ENCODE measurements at places on chromosomes 3 and 15.

- no peak for DNase-seq
Observed at GRCh38 chr3:72492240-72492639, 356.0 kb downstream of the SHQ1 start.

- no peak for DNase-seq
Observed at GRCh38 chr15:41128174-41128902, 12.3 kb upstream of the INO80 start.

DNA sequence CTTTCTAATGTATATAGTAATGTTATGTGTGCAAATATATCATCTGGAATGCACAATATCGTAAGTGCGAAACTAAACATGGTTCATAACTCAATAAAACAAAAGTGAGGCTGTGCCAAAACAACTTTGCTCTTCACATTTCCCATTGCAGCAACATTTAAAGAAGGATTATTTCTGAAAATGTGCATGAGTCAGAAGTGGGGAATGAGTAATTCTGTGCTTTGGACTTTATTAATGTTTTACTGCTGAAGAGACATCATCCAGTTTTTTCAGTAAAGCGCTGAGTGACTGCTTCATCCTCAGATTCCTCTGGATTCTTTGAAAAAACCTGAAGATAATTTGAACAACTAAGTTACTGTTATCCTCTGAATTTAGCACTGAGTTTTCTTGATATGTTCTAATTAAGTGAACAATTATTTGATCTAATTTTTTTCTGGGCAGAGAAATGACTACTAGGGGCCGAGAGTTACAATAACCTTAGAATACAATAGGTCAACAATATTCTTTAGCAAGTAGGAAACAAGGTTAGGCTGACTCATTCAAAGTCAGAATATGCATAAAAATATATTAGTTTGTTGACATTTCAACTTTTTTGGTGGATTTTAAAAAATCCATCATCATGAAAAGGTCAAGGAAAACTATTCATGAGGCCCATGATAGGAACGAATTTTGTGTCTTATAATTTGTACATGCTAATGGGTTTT is 20.0 kb upstream of the PLCL2 start:
- DNase-seq = no peak

GRCh38 chr3:71191031-71191482 is 392.5 kb downstream of the FOXP1 start:
- DNase-seq = peak; percentile 17

DNA sequence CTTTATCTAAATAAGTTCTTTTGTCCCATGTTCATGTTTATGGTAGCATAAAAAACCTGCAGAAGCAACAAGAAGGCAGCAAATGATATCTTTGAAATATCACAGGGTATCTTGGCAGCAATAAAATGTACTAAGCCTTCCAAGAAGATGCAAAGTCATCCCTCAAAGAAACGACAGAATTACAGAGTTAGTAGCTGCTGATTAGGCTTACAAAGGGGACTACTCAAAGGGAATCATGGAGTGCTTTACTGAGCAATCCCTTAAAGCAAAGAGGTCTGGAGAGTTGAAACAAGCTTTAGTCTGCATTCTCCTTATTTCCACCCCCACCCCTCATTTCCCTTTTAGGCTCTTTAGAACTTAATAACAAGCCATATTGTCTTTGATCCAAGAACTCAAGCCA is 935.0 kb downstream of the SQOR start:
- no peak for DNase-seq

- no peak for DNase-seq
Observed at GRCh38 chr3:149016669-149017541, 25.6 kb downstream of the GYG1 start.

DNA sequence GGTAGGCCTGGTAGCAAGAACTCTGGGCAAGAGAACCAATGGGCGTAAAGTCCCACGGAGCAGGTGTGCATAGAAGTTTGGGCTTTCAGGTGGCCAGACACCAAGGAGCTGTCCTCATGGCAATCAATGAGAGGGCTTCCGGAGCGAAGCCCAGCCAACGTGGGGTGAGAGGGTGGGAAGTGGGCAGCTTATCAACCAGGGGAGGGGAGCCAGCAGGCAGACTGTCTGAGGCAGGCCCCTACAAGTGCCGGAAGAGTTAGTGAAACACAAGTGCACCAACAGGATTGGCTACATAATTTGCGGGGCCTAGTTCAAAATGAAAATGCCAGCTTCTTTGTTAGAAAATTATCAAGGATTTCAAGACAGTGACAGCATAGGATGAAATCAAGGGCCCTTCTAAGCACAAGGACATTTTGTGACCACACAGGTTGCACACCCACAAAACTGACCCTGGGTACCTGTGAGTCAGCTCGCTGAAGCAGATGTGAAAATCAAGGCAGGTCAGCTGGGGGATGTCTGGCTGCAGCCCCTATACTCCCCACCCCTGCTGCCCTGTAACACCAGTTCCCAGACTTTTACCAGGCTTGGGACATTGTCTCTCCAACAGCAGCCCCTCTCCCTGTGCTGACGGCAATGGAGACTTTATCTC is 102.1 kb upstream of the ETV5 start:
- DNase-seq = no peak

- DNase-seq = no peak
Observed at GRCh38 chr15:98635848-98636247, 12.5 kb upstream of the IGF1R start.

- DNase-seq = no peak
Observed at GRCh38 chr15:77144492-77145070, 73.7 kb upstream of the TSPAN3 start.

GRCh38 chr15:74428442-74428787 is 5.3 kb downstream of the SEMA7A start:
- DNase-seq = no peak

- no peak for DNase-seq
Observed at GRCh38 chr15:32732574-32733157, 14.9 kb downstream of the GREM1 start.

- no peak for DNase-seq
Observed at GRCh38 chr3:142007710-142008399, 131.4 kb downstream of the ATP1B3 start.

GRCh38 chr3:194512895-194513601 is 26.2 kb upstream of the ATP13A3 start:
- no peak for DNase-seq

DNA sequence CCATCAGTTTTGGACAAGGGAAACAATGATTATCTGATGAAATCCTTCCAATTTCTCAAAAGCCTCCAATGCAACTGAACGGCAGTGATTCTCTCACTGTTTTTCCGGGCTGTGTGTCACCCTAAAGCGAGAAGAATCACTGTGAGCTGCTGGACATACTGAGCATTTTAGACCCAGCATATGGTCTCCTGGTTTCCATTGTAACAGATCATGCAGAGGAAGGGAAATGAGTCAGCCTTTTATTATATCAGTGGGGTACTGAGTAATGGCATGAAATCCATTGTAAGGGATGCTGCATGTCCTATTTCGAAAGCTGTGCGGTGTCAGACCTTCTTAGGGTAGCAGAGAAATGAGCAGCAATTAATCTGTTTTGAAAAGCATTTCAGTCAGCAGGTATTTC is 287.1 kb downstream of the IL5RA start:
- no peak for DNase-seq

DNA sequence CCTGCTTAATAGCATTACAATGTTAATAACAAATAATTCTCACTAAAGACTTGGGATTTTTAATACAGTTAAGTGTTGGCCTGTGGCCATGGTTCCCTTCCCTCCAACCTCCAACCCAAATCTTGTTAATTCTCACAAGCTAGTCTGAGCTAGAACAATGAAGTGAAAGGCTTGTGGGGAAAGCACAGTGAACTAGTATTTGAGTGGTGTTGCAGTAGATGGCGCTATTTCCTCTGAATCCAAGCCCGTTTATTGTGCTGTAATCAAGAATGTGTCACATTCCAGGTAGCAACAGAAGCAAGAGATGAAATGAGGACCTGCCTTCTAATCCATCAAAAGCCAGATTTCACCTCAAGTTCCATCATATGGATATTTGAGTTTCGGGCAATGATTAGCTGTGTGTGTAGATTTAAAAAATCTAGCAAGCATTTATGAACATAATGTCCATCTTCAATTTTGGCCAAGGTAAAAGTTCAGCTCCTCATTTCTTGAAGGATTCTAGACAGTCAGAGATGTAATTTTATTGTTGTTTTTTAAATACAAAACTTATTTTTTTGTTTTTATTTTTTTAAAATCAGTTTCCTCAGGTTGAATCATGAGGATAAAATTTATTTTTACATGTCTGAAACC is 160.7 kb downstream of the SQOR start:
- DNase-seq = no peak
